ENCODE measurements at places on chromosomes 2 and 18. TPM values are rescaled to one million over a fixed set of nuclear protein-coding genes. Genes with fewer than 3 reads are reported as not detected.

DNA sequence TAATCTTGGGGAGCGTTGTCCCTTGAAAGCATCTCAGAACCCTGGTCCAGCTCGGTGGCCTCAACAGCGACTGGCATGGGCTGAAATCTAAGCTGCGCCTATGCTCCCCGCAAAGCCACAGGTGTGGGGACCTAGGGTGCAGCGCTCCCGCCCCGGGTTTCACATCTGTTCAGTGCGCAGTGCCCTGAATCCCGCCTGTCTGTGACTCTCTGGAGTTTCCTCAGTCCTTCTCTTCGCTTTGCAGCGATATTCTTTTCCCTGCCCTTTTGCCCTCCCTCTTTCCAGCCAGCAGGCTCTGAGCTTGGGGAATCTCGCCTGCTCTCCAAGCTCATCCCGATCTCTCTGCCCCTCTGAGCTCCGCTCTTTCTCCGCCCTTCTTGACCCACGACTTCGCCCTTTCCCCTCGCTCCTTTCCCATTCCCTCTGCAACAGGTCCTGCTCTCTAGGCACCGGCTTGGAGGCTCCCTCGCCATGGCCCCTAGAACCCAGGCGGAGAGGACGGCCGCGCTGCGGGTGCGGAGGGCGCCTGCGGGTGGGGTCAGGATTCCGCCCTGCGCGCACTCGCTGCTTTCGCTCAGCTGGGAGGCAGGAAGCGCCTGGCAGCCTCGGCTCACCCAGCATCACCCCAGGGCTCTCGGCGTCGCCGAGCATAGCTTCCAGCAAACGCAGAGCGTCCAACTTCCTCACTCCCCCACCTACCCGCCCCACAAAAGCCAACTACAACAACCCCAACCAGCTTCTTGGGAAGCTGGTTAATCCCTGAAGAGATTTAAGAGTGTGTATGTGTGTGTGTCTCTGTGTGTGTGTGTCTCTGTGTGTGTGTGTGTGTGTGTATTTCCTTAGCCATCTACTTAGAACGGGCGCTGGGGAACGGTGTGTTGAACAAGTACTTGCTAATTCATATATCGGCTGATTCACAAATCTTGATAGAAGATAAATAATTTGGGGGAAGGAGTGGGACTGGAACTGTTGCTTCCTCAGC lies 1.1 kb downstream of the GRP start:
- no peak for DNase-seq

- no peak for DNase-seq
Measured at GRCh38 chr2:212915121-212915782, 236.2 kb downstream of the IKZF2 start.

DNA sequence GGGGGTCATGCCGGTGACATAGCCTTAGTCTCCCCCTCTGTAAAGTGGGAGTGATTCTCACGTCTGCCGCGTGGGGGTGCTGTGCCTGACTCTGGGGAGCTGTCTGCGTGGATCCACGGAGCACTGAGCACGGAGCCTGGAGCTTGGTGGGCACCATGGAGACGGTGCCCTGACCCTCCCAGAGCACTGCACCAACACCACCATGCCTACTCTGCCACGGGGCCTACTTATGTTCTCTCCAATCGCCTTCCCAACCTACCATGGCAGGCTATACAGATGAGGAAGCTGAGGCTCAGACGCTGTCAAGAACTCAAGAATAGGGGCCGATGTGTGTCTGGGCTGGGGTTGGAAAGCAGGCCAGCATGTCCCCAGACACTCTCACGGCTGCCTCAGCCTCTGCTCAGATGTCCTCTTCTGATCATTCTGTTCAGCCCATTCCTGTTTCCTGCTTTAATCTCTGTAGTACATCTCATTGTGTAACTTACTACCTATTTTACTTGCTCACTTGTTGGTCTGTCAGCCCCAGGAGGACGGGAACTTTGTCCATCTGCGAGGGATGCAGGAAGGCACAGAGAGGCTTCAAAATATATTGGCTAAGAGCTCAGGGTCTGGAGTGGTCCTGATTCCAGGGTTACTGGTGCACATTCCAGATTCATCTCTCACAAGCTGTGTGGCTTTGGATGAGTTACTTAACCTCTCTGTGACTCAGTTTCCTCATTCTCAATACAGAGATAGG lies 168.1 kb upstream of the HS6ST1 start:
- DNase-seq, result no peak

DNA sequence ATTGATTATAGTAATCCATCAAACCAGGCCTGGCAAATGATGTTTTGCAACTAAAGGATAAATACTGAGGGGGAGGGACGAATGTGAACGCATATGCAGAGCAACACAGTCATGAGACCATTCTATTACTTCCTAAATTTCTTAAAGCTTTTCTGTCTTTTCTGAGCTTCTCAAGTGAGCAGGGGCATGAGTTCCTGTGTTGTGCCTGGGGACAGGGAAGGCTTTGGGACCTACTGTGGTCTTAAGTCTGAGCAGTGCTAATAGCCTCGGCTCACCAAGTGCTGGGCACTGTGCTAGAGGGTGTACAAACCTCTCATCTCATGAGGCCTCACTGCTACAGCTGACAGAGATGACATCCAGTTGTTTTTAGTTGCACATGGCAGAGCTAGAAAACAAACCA lies 182.4 kb downstream of the NEDD4L start:
- no peak for DNase-seq

GRCh38 chr2:96866586-96866985 lies 3.3 kb downstream of the SEMA4C start:
- DNase-seq, result no peak

DNA sequence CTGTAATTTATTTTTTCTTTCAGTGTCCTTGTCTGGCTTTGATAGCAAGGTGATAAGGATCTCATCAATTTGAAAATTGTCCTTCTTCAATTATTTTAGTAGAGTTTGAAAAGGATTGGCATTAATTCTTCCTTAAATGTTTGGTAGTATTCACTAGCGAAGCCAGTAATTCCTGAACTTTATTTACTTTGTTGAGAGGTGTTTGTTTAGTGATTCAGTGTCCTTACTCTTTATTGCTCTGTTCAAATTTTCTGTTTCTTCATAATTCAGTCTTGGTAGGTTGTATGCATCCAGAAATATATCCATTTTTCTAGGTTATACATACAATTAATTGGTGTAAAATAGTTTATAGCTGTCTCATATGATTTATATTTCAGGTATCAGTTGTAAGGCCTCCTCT lies 676.7 kb upstream of the POU3F3 start:
- no peak for DNase-seq

DNA sequence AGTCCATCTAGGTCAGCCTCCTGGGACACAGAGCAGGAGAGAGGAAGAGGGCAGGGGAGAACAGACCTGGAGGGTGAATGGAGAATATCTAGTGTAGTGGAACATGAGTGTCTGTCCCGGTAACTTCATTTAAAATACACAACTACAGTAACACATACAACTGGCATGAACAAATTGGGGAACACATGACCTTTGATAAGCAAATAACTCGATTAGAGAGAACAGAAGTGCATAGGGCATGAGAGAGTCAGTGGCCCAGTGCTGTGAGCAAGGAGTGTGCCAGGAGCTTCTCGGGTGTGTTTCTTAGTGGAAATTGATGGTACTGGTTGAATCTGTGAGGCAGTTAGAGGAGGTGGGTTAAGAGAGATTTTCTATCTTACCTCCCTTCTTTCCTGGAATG lies 40.8 kb downstream of the TNP1 start:
- DNase-seq, result no peak

- DNase-seq, result no peak
Measured at GRCh38 chr2:4139316-4139715, 435.9 kb downstream of the DCDC2C start.

DNA sequence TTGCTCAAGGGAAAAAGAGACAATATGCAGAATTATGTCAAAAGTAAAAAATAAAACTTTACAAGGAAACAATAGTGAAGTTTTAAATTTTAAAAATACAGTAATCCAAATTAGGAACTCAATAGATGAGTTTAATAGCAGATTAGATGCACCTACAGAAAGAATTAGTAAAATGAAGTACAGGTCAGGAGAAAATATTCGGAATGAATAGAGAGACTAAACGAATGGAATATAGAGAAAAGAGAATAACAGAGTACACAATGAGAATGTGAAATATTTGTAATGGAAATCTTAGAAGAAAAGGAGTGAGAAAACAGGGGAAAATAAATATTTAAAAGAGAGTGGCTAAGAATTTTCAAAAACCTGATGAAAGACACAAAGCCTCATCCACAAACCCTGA lies 275.7 kb upstream of the MMADHC start:
- no peak for DNase-seq

- no peak for DNase-seq
Measured at GRCh38 chr2:172623249-172623965, 67.5 kb downstream of the PDK1 start.

- peak; percentile 83 for DNase-seq
Measured at GRCh38 chr2:149330127-149331022, at the start of gene LYPD6. Gene LYPD6 (plus strand): TSS chr2:149330587. CDS start chr2:149437709, 107,122 bp downstream.

DNA sequence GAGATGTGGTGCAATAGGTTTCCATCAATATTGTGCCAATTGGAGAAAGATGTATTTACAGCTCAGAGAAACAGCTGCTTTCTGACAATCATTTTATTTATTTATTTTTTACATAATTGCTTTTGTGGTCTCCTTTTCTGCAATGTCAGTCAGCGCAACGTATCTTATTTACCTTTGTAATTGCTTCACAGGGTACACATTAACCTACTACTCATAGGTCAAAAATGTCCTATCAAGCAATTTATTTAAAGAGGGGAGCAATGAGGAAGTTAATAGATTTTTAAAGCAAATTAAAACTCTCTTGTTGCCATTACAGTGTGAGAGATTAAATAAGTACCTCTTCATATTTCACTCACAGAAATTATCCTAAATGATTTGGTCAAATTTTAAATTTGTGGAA lies 291.0 kb downstream of the CALCRL start:
- DNase-seq, result no peak

GRCh38 chr18:33812186-33812585 lies 234.2 kb downstream of the ASXL3 start:
- DNase-seq, result no peak

- DNase-seq, result no peak
Measured at GRCh38 chr2:102129951-102130646, 12.4 kb upstream of the IL1R1 start.

DNA sequence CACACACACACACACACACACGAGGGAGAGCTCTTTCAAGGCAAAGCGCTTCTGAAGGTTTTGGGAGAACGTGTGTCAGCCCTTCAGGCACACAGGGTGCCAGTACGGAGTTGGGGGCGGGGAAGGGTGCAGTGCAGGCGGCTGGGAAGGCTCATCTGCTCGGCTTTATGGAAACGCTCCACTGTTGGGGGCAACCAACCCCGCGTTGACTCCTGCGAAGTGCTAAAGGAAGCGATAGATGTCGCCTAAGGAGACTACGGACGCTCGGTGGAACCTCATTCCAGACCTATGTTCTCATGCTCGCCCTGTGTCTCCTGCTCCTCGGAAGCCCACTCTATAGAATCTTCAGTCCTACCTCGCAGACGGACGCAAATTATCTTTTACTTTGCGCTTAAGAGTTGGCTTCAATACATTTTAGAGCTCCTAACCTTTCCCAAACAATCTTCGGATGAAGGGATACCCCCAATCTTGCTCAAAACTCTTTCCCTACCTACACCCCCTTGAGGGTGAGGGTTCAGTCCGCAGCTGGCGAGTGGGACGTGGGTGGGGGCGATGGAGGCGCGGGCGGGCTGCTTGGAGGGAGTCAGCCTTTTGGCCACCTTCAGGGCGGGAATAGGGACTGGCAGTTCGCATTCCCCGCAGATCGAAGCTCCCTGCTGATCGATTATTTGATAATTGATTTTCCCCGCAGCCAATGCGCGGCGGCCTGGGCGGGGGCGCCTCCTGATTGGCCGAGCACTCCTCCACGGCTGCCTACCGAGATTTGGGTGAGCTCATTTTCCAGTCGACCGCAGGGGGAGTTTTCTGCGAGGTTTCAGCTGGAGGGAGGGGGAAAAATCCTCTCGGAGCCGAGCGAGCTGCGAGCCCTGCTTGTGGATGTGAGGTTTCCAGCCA lies 1.9 kb upstream of the MEIS1 start:
- DNase-seq, result peak; percentile 91

- no peak for DNase-seq
Measured at GRCh38 chr2:101004620-101005325, 2.7 kb downstream of the RPL31 start.

GRCh38 chr2:197209246-197209645 lies 101.3 kb downstream of the ANKRD44 start:
- DNase-seq, result no peak

DNA sequence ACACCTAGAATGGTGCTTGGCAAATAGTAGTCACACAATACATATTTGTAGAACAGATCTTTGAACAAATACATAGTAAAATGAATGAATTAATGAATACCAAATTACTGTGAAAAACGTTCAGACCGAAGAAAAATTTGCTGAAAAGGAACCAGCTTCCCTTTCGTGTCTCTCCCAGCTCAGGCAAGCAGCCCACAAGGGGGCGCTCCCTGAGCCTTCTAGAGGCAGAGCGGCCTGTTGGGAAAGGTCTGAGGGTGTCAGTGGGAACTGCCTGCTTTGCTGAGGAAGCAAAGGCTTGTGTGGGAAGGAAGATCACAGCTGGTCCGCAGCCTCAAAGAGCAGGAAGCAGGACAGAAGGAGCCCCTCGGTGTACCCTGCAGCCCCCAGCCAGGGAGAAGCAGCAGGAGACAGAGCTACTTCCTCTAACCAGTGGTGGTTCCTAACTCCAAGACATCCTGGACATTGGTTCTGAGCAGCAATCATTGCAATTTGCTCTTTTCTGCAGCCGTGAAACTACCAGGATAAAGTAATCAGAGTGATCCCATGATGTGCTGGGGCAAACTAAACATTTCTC lies 231.1 kb downstream of the ANKRD30B start:
- no peak for DNase-seq

DNA sequence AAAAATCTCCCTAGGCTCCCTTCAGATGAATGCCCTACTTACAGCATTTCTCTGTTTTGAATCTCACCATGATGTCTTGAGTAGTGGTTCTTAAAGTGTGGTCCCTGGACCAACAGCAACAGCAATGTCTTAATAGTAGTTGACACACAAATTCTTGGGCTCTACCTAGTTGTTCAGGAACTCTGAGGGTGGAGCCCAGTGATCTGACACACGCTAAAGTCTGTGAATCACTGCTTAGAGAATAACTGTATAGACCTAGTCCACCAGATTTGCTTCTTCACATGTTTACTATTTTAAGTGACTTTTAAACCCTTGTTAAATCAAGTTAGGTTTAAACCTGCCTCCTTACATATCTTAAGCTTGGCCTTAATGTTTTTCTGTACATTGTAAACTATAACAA lies 47.6 kb upstream of the ARHGAP15 start:
- DNase-seq, result no peak

DNA sequence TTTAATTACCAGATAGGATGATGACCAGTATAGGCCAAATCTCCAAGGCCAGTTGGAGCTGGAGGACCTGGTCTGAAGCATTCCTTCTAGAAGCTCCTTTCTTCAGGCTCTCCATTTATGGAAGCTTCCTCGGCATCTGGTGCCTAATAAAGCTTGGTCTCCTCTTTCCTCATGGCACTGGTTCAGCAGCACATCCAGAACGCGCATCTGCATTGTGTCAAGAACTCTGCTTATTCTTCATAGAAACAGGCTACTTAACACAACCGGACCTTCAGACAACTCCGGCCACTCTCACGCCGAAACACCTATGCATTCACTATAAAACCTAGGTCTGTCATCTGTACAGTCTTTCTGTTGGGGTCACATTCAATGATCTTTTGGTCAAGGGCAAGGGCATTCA lies 99.8 kb downstream of the COL6A3 start:
- DNase-seq, result no peak

GRCh38 chr18:79538635-79539034 lies 141.0 kb upstream of the CTDP1 start:
- no peak for DNase-seq

- DNase-seq, result peak; percentile 56
Measured at GRCh38 chr2:97740590-97741182, 27.3 kb downstream of the ZAP70 start.

POTEI gene
- total RNA-seq, result not detected

CPO gene
- not detected for total RNA-seq

ADAM17 gene
- 12.4 TPM for total RNA-seq

ALPG gene
- total RNA-seq, result not detected

TSN gene
- total RNA-seq, result 32.8 TPM
